ENCODE measurements at places on chromosomes 4 and X. TPM values are rescaled to one million over a fixed set of nuclear protein-coding genes. Genes with fewer than 3 reads are reported as not detected.

- DNase-seq, result peak; percentile 2
Measured at GRCh38 chr4:7391637-7392437, 42.9 kb downstream of the PSAPL1 start.

- DNase-seq, result no peak
Measured at GRCh38 chr4:125826801-125827695, 512.3 kb downstream of the FAT4 start.

DNA sequence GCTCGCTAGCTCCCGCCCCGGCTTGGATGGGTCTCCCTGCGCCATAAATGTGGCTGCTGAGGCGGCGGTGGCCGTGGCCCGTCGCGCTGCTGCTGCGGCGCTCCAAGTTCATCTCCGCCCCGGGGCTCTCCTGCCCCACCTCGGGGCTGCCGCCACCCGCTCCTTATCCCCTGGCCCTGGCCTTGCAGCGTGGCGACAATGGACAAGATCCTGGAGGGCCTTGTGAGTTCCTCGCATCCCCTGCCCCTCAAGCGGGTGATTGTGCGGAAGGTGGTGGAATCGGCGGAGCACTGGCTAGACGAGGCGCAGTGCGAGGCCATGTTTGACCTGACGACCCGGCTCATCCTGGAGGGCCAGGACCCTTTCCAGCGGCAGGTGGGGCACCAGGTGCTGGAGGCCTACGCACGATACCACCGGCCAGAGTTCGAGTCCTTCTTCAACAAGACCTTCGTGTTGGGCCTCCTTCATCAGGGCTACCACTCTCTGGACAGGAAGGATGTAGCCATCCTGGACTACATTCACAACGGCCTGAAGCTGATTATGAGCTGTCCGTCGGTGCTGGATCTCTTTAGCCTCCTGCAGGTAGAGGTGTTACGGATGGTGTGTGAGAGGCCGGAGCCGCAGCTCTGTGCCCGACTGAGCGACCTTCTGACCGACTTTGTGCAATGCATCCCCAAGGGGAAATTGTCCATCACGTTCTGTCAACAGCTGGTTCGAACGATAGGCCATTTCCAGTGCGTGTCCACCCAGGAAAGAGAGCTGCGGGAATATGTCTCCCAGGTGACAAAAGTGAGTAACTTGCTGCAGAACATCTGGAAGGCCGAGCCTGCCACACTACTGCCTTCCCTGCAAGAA, 763 bp downstream of the USP38 start:
- DNase-seq, result no peak

The MCF2 gene
- total RNA-seq, result 0.67 TPM

Data from endothelial cell (in vitro differentiated cells).